ENCODE measurements at places on chromosomes 16 and 17.
A peak's percentile ranks its signal among the peaks of the same experiment; 100 is the strongest.

- H3K4me3 ChIP-seq, result no peak overlapping the region
- H3K4me1 ChIP-seq, result peaks cover 18% of the 10 kb centered on the region
- no peak for DNase-seq
- H3K27me3 ChIP-seq, result no peaks in the 10 kb centered on the region
- no peak overlapping the region for H3K27ac ChIP-seq
Observed at GRCh38 chr17:66517336-66518009, 215.1 kb downstream of the PRKCA start.

GRCh38 chr17:48162946-48163506 is 55.5 kb downstream of the SNX11 start:
- DNase-seq, result no peak
- no peaks in the 10 kb centered on the region for H3K4me1 ChIP-seq
- H3K27me3 ChIP-seq, result peaks cover 34% of the 10 kb centered on the region
- H3K4me3 ChIP-seq, result no peak overlapping the region

DNA sequence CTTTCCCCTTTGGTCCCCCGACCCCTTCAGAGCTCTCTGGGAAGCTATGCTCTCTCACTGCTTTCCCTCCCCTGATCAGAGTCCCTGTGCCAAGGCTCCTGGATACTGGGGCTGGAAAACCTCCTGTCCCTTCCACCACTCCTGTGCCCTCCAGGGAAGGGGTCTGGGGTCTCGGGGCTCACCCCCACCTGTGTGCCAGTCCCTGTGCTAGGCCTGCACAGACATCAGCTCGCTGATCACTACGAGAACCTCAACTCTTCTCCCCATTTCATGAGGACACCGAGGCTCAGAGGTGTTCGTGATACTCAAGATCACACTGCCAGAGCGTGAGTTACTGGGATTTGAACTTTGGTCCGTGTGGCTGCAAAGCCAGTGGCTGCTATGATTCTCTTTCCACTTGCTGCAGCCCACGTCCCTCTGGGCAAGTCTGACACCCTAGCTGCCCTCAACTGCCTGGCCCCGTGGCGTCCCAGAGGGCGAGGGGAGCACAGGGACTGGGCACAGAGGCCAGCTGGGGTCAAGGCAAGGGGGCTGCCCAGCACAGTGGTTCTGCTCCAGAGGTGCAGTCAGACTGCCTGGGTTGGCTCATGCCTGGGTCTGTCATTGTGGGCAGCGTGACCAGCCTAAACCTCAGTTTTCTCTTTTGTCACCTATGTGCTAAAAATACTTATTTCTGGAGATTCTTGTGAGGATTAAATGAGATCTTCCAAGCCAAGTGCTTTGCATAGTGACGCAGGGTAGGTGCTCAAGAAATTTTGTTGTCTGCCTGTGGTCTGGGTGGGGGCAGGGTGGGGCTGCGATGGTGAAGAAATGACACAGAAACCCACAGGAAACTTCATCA is 43.8 kb upstream of the TOB1 start:
- DNase-seq, result no peak
- H3K36me3 ChIP-seq, result no peaks in the 10 kb centered on the region
- no peaks in the 10 kb centered on the region for H3K4me1 ChIP-seq
- no peak overlapping the region for H3K27ac ChIP-seq
- H3K4me3 ChIP-seq, result no peak overlapping the region
- no peaks in the 10 kb centered on the region for H3K27me3 ChIP-seq

DNA sequence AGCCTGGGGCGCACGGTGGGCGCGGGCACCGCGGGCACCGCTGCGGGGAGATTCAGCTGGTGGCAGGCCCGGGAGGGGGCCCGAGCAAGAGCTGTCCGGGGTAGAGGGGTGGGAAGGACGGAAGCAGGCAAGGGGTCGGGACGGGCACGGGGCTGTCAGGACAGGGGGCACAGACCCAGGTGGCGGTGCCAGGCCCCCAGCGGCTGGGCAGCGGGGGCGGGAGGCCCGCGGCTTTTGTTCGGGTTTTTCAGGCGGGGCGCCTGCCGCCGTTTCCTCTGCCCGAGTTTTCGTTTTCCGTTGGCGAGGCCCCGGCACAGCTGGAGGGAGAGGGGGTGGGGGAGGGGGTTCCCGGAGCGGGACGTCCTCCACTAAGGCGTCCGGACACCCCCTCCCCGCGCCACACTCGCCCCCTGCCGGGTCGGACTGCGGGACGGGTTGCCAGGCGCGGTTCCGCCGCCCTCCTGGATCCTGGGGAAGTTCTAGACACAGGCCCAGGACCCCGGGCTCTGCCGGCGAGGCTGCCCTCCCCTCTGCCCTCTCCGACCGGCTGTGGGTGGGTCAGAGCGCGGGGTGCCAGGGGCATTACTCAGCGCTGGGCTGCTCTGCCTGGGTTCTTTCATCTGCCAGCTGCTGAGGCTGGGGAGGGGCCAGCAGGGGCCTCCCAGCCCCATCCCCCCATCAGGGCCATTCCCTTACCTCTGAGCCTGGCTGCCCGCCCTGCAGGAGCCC is 543 bp downstream of the ARHGAP23 start:
- H3K4me1 ChIP-seq, result peaks cover 25% of the 10 kb centered on the region
- H3K4me3 ChIP-seq, result peak overlapping the region; percentile 84
- no peaks in the 10 kb centered on the region for H3K27me3 ChIP-seq
- peak overlapping the region; percentile 49 for H3K27ac ChIP-seq
- H3K36me3 ChIP-seq, result no peaks in the 10 kb centered on the region

GRCh38 chr16:11006656-11007055 is 62.3 kb downstream of the CLEC16A start:
- no peak overlapping the region for H3K27ac ChIP-seq
- DNase-seq, result peak; percentile 39
- H3K27me3 ChIP-seq, result no peaks in the 10 kb centered on the region
- H3K36me3 ChIP-seq, result no peaks in the 10 kb centered on the region

DNA sequence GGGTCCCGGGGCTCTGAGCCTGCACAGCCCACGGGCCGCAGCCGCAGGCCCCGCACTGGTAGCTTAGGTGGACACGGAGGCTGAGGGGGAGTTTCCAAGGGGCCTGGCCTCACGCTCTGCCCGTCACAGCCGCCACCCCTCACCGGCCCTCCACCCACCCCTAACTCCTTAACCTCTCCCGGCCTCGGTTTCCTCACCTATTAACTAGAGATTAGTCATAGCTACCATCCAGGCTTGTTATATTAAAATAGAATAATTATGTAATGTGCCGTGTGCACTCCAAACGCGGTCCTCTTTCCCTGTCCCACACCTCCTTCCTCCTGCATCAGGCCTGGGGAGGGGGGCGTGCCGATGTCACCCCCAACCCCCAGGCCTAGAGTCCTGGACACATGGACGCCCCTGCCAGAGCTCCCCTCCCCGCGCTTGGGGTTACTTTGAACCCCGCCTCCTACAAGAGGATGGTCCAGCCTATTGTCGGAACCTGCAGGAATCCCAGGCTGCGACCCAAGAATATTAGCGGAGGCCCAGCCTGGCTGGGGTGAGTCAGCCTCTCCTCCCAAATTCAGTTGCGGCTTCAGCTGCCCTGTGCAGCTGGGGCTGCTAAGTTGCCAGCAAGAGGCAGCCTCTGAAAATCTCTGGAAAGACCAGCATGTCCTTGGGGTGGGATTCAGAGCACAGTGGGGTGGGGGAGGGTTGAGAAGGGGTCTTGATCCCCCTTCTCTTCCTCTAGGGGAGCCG is 17.3 kb downstream of the SOCS3 start:
- no peaks in the 10 kb centered on the region for H3K27me3 ChIP-seq
- peak overlapping the region; percentile 99 for H3K27ac ChIP-seq
- peaks cover 22% of the 10 kb centered on the region for H3K4me1 ChIP-seq
- no peaks in the 10 kb centered on the region for H3K36me3 ChIP-seq
- H3K4me3 ChIP-seq, result peak overlapping the region; percentile 64

Measured in GM23248 (cell line).